Activated CD4-positive, alpha-beta memory T cell treated with anti-CD3 and anti-CD28 coated beads, Interleukin-2, amount 10 ng/mL, durations not matched to agents 7 days and 5 days (primary cell): ENCODE measurements at places on chromosomes 3 and 15. TPM values are rescaled to one million over a fixed set of nuclear protein-coding genes. Genes with fewer than 3 reads are reported as not detected.

DNA sequence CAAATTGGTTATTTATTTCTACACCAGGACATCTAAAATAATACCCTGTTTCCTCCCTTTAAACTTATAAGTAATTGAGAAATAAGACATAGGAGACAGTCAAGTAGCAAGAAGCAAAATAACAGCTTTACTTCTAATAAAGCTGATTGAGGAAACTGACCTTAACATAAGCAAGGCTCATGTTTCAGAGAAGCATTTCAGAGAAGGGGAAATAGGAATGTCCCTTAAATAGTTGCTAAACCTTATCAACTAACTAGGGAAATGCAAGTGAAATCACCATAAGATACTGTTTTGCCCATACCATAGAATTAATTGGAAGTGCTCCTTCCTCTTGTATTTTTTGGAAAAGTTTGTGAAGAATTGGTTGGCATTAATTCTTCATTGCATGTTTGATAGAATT is 84.9 kb downstream of the B3GALNT1 start:
- DNase-seq = no peak

- peak; percentile 58 for DNase-seq
Measured at GRCh38 chr15:43440721-43441281, 52.2 kb downstream of the TP53BP1 start.

SAMD7 gene
- total RNA-seq = not detected

GRCh38 chr3:29324180-29324651 is 43.3 kb downstream of the RBMS3 start:
- DNase-seq = no peak

GRCh38 chr3:79392479-79392878 is 375.3 kb downstream of the ROBO1 start:
- DNase-seq = no peak

- no peak for DNase-seq
Measured at GRCh38 chr3:71492566-71492965, 91.0 kb downstream of the FOXP1 start.

SERPINI2 gene
- total RNA-seq = not detected

- no peak for DNase-seq
Measured at GRCh38 chr3:11254876-11255275, 17.3 kb upstream of the ATG7 start.
